ENCODE measurements at places on chromosomes 13 and 19. TPM values are rescaled to one million over a fixed set of nuclear protein-coding genes. Genes with fewer than 3 reads are reported as not detected.

Gene TNPO2
- total RNA-seq = 64.5 TPM

Gene PLD3
- 487 TPM for total RNA-seq

GRCh38 chr19:42521346-42522030, 6.8 kb downstream of the CEACAM1 start:
- DNase-seq = no peak

DNA sequence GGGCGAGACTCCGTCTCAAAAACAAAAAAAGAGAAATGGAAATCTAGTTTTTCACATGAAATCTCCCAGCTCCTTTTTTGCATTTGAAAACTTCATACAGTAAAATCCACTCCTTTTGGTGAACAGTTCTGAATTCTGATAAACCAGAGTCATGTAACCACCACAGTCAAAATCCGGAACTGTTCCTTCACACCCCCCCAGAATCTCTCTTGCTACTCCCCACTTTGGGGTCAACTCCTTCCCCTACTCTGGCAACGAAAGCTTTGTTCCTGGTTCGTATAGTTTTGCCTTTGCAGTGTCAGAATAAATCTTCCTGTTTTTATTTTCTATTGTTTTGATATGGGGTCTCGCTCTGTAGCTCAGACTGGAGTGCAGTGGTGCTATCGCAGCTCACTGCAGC, 23.7 kb downstream of the RCN3 start:
- no peak for DNase-seq

- DNase-seq = no peak
Observed at GRCh38 chr19:10419646-10420443, 493 bp upstream of the PDE4A start.
